SK-N-SH (cell line): ENCODE measurements at places on chromosomes 13 and 19. TPM values are rescaled to one million over a fixed set of nuclear protein-coding genes. Genes with fewer than 3 reads are reported as not detected.

ZFP14 gene
- 1.1 and 2.5 TPM in 2 replicates for polyA plus RNA-seq

LRRC25 gene
- not detected in 2 replicates for polyA plus RNA-seq

DNA sequence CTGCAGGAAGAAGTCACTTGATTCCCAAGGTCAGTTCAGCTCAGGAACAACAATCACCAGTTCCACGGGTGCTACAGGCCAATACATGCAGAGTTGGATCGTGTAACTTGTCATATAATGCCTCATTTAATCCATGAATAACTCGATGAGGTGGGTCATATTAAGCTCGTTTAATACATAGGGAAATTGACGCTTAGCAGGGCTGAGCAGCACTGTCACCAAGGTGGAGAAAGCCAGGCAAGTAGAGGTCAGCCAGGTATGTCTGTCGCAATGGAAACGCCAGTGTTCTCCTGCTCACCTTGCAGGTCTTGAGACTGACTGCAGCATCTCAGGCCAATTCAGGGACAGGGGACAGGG, 52.3 kb downstream of the CCDC70 start:
- no peak for DNase-seq
- H3K27ac ChIP-seq = no peak overlapping the region
- H3K27me3 ChIP-seq = no peaks in the 10 kb centered on the region

TJP3 gene
- 0.24 and 0.36 TPM in 2 replicates for polyA plus RNA-seq

DNA sequence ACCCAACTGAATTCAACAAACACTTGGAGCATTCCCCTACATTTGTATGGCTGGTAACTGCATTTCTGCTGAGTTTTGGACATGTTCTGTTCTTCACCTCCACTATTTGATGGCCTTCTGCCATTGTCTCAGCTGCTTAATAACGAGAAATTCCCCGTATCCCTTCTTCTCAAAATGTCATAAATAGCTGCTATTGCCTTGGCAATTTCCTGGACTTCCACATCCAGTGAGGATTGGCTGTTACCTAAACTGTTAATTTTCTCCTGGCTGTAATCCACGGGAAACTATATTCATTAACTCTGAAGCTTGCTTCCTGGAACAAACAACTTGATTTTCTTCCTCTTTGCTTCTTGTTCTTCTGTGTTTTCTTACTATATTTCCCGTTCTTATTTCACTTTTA, 69.5 kb upstream of the TDRD3 start:
- no peak for DNase-seq
- no peaks in the 10 kb centered on the region for H3K36me3 ChIP-seq
- H3K27ac ChIP-seq = no peak overlapping the region
- peaks cover 7% of the 10 kb centered on the region; the same call in 1 of the 2 replicates for H3K4me1 ChIP-seq
- H3K27me3 ChIP-seq = no peaks in the 10 kb centered on the region
- no peak overlapping the region for H3K4me3 ChIP-seq

DNA sequence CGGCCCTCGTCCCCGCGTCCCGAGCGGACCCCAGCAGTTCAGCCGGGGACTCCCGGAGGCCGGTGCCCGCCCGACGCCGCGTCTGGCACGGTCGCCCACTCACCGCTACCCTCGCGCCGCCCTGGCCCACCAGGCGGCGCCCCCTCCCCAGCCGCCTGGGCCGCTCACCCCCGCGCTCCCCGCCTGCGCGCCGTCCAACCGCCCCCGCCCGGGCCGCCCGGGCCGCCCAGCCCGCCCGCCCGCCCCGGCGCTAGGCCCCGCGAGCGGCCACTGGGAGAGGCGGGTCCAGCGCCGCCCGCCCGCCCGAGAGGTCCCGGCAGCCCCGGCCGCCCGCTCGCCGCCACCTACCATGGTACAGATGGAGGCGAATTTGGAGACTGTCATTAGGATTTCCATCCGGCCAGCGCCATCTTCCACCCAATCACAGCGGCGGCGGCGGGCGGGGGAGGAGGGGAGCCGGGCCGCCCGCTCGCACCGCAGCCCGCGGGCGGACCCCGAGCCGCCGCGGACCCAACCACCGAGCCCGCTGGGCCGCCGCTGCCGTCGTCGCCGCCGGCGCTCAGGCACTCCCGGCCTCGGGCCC, at the start of gene USP12:
Gene USP12, minus strand, starts transcription at position 568 of the 583 bp plus-strand sequence. Its CDS starts 172 bp downstream, at position 396.
- H3K27ac ChIP-seq = peak within 1 kb of the TSS; percentile 77
- H3K27me3 ChIP-seq = no peaks in the 10 kb centered on the region
- H3K36me3 ChIP-seq = no peaks in the 10 kb centered on the region
- peak within 1 kb of the TSS; percentile 73 for H3K4me3 ChIP-seq
